ENCODE measurements at places on chromosomes 6 and 20.

DNA sequence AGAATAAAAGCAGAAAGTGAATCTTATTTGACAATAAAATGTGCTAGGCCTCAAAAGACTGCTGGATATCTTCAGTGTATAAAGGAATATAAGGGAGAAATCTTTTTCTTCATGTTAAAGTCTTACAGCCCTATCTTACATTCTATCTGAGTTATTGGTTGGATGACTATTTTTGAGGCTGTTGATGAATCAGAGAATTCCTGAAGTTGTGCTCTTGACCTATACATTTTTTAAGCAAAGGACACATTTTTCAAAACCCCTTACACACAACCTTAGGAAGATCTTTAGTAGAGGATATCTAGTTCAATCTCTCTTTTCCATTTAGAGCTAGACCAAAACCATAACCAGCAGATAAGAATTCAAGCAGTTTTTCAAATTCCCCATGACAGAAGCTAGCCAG is 10.9 kb upstream of the CGA start:
- DNase-seq = no peak

DNA sequence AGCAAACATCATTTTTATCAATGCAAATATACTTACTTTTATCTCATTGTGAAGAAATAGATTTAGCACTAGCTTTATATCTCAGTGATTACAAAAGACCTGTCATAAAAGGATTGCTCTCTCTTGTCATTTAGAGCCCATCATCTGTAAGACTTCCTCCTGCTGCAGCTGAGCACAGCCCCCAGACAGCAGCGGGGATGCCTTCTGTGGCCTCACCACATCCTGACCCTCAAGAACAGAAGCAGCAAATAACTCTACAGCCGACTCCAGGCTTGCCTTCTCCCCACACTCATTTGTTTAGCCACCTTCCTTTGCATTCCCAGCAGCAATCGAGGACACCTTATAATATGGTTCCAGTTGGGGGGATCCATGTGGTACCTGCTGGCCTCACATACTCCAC is 127.0 kb upstream of the EDN1 start:
- DNase-seq = no peak

DNA sequence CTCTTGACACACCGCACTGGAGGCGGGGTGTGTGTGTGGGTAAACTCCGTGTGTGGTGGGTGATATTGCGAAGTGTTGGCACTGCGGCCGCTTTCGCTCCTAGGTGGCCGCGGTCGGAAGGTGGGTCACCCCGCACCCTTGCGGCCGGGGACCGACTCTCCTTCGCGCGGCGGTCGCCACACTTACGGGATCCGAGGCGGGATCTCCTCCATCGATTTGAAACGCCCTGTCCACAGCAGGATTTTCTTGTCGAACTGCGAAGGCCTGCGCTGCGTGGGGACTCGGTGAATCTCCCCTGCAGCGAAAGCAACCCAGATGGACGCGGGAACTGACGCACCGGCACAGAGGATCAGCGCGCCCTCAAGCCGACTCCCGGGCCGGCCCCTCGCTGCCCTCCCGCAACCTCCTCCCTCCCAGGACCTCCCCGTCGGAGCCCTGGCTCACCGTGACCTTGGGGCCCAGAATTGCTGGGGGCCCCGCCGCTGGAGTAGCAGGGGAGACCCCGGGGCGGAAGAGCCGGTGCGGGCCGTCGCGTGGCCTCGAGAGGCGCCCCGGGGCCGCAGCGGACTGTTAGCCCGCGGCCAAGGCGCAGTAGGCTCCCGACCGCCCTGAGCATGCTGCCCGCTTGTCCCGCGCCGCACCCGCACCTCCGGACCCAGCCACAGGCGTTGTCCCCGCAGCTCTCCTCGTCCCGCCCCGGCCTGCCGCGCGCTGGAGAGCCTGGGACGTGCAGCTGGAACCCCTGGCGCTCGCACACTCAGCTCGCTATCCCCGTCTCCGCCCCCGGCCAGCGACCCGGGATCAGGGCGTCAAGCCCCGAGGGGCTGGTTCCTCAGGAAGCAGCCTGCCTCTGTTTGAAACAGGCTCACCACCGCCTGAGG is at the start of gene FAM162B:
Gene FAM162B, minus strand, starts transcription at position 759 of the 881 bp plus-strand sequence. Its CDS starts 143 bp downstream, at position 616.
- DNase-seq = peak; percentile 11

- DNase-seq = no peak
These were observed 4.4 kb upstream of the LAMA4 start for GRCh38 chr6:112258642-112259336.

GRCh38 chr20:12597551-12597950 is 411.2 kb upstream of the SPTLC3 start:
- DNase-seq = no peak

- DNase-seq = no peak
These were observed 44.2 kb upstream of the TAB2 start for GRCh38 chr6:149273318-149273717.

GRCh38 chr20:62430311-62430853 is 3.0 kb upstream of the RBBP8NL start:
- no peak for DNase-seq

DNA sequence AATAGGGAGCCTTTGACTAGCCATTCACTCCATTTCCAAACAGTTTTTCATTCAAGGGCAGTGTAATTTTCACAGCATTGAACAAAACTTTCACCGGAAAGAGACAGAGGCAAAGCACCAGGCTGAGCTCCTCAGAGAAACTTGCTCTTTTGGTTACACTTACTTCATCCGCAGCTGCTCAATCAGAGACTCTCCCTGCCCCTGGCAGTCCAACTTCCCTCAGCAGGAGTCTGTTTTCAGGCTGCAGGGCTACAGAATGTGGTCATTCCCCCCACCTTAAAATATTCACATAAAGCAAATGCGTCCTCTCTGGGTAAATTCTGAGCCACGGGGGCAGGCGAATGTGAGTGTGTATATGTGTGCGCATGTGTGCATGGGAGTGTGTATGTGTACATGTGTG is 70.0 kb upstream of the ZNF133 start:
- no peak for DNase-seq

GRCh38 chr6:41497994-41498393 is 48.2 kb upstream of the FOXP4 start:
- no peak for DNase-seq

DNA sequence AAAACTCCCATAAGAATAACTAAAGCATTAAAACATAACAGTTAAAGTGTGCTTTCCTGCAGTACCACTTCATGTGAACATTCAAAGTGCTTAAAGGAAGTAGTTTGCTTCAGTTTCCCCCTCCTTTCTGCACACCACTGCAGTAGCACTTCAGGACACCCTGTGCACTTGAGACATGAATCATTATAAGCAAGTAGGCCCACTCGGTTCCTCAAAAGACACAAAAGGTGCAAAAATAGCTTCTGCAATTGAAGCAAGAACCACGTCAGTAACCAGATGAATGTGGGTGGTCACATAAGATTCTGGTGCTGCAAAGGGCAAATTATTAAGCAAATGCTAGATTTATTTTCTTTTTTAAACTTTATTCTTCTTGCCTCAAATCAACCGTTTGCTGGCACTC is 160.6 kb downstream of the HIVEP2 start:
- DNase-seq = no peak

DNA sequence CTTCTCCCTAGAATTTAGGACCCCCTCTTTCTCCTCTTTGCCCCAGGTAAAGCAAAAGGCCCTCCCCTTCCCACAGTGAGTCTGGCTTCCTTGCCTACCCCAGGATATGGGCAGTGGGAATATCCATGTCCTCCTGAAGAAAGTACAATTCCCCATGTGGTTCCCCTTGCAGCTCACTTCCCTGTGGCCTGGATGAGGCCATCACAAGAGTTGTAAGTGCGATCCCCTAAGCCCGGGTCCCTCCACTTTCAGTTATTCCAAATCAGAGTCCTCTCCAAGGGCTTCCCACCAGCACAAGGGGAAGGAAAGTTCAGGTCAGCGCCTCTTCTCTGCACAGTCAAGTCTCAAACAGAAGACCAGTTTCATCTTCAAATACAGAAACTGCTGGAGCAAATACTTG is 10.2 kb upstream of the PTPN1 start:
- no peak for DNase-seq

DNA sequence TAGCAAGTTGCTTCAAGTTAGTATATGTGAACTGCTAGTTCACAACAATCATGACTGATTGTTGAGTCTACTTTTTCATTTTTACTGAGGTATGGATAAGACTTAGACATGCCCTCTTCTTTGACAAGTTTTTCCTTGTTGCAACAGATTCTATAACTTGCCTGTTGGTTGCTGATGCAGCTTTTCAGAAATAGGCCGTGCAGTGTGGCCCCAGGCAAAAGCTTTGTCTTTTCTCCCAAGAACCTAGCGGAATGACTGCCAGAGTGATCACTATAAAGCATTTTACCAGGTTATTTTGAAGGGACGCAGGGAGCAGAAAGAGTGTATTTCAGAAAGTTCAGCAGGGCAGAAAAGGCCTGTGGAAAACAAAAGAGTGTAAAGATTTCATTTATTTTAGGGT is 16.0 kb downstream of the HECA start:
- DNase-seq = no peak

- no peak for DNase-seq
These were observed 71.9 kb upstream of the NHSL1 start for GRCh38 chr6:138571181-138571580.

DNA sequence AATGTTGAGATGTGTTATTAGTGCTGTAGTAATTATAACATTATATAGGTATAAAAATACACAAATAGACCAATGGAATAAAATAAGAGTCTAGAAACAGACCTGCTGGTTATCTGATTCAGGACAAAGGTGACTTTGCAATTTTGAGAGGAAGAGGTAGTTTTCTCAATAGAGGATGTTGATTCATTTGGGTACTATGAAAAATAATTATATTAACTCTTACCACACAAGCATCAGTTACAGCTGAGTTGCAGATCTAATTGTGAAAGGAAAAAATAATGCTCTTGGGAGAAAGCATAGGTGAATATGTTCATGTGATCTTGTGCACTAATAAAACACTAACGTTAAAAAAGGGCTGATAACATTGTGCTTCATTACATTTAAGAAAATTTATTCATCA is 103.0 kb downstream of the BCKDHB start:
- no peak for DNase-seq

- no peak for DNase-seq
These were observed 9.5 kb upstream of the SNRNP48 start for GRCh38 chr6:7580537-7580926.
